B cell (primary cell): ENCODE measurements at places on chromosomes 12 and 14. TPM values are rescaled to one million over a fixed set of nuclear protein-coding genes. Genes with fewer than 3 reads are reported as not detected.

DNA sequence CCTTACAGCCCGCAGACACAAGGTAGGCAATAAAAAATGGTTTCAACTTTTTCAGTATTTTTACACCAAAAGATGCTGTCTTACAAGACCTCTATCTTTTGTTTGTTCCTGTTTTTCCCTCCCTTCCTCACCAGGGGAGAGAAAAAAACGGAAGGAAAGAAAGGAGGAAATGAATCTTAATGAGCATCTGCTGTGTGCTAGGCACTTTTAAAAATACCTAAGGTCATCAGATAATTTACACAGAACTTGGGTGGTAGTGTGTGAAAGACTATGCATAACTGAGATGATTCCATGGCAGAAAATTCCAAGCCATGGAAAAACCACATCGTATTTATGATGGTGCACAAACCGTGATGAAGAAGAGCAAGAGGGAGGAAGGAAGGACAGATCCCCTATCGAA lies 121.2 kb downstream of the DIP2B start:
- H3K4me3 ChIP-seq: no peak overlapping the region
- peak; percentile 38 for DNase-seq
- peaks cover 27% of the 10 kb centered on the region for H3K36me3 ChIP-seq
- no peak overlapping the region for H3K27ac ChIP-seq

DNA sequence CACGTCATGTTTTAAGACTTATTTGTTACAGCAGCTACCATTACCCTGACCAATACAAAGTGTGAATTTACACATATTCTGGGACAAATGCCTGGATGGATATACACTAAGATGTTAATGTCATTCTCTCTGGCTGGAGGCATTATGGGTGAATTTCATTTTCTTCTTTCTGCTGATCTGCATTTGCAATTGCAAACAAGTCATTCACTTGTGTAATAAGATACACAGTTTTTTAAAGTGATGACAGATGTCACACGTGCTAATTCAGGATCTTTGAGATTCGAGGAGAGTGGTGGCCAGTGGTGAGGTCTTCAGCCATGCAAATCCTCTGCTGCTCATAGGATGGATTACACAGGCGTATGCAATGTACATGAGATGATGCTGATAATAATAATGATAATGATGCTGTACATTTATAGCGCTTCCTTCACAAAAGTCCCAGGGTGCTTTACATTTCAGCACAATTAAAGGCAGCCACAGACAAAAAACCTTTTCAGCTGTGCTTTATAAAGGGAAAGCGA lies 155.9 kb upstream of the NOS1 start:
- H3K36me3 ChIP-seq: no peaks in the 10 kb centered on the region
- no peaks in the 10 kb centered on the region for H3K4me1 ChIP-seq
- DNase-seq: no peak
- H3K4me3 ChIP-seq: no peak overlapping the region

GRCh38 chr12:108430245-108430644 lies 84.8 kb upstream of the FICD start:
- H3K27me3 ChIP-seq: no peaks in the 10 kb centered on the region
- DNase-seq: no peak
- H3K27ac ChIP-seq: no peak overlapping the region
- H3K4me3 ChIP-seq: no peak overlapping the region

- no peaks in the 10 kb centered on the region for H3K27me3 ChIP-seq
- H3K36me3 ChIP-seq: no peaks in the 10 kb centered on the region
- H3K4me1 ChIP-seq: no peaks in the 10 kb centered on the region
- DNase-seq: no peak
- H3K4me3 ChIP-seq: no peak overlapping the region
Measured at GRCh38 chr12:71208053-71208685, 50.4 kb upstream of the TSPAN8 start.

The MYF5 gene
- polyA plus RNA-seq: not detected in 2 replicates

DNA sequence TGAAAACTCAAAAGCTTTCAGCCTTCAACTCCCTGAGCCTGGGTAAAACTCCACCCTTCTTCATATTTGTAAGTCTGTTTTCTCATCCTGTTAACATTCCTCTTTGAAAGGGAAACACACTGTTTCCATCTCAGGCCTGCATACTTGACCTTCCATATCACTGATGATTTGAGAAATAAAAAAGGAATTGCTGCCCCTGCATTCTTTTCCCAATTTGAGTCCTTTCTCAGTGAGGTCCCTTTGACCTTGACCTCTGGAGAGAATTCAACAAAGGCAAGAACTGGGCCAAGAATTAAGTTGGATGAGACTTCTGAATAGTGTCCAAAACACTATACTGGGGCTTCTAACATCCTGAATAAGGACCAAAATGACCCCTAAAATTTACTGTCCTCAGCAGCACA lies 108.0 kb downstream of the AEBP2 start:
- H3K27me3 ChIP-seq: no peaks in the 10 kb centered on the region
- H3K4me1 ChIP-seq: no peaks in the 10 kb centered on the region
- peaks cover 3% of the 10 kb centered on the region for H3K36me3 ChIP-seq
- H3K4me3 ChIP-seq: no peak overlapping the region

The ANO4 gene
- polyA plus RNA-seq: not detected in 2 replicates

The LTBP2 gene
- polyA plus RNA-seq: 0.12 and 0.52 TPM in 2 replicates

The PHETA1 gene
- 7.3 and 7.4 TPM in 2 replicates for polyA plus RNA-seq

The EEA1 gene
- polyA plus RNA-seq: 1.8 and 3.2 TPM in 2 replicates

DNA sequence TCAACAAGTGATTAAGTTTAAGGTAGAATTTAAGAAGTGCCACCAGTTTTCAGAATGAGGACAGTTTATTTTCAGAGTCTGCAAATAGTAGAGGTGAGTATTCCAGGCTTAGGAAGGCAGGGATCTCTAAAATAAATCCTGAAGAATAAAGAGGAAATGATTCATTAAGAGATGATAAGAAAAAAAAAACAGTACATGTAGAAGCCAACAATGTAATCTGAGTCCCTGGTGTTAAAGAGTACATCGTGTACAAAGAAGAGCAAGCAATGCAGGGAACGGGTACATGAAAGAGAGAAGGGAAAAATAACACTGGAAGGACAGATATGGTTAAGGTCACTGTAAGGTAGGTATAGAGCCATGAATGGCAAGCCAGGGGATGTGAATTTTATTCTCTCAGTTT lies 95.2 kb upstream of the FOXG1 start:
- H3K4me3 ChIP-seq: no peak overlapping the region
- no peaks in the 10 kb centered on the region for H3K36me3 ChIP-seq
- H3K4me1 ChIP-seq: no peaks in the 10 kb centered on the region
- H3K27ac ChIP-seq: no peak overlapping the region
- no peaks in the 10 kb centered on the region for H3K27me3 ChIP-seq

GRCh38 chr12:82596483-82596882 lies 90.2 kb upstream of the TMTC2 start:
- H3K36me3 ChIP-seq: no peaks in the 10 kb centered on the region
- no peaks in the 10 kb centered on the region for H3K4me1 ChIP-seq
- H3K27me3 ChIP-seq: no peaks in the 10 kb centered on the region
- no peak overlapping the region for H3K27ac ChIP-seq

DNA sequence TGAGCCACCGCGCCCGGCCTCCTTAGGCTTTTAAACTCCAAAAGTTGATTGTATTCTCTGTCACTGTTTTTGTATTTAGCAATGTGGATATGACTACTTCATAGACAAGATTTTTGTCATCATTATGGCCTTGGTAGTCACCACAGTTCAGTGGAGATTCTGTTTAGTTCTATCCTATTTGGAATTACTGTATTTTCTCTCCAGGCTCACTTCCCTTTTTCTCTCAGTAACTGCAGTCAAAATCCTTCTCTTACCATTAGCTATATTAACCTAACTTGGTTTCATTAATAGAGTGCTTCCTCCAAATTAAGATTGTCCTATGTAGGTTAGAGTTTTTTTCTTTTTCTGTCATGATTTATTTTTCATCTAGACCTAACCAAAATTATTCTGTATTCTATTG lies 283.9 kb downstream of the TMTC2 start:
- no peak for DNase-seq
- H3K4me3 ChIP-seq: no peak overlapping the region
- H3K27me3 ChIP-seq: no peaks in the 10 kb centered on the region

DNA sequence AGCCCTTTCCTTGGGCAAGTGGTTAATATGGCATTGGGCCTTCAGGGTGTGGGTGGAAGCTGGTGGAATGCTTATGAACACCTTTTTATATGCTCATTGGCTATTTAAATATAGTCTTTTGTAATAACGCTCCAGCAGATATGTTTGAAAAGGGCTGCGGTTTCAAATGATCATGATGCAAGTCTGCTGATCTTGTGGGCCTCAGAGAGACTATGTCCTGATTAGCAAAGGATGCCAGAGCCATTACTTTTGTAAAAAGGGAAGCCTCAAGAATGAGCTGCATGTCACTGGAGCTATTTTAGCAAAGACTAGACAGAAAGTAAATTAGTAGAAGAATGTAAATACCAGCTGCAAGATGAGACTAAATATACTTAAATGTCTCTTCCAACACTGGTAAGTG lies 200.5 kb downstream of the GXYLT1 start:
- H3K27me3 ChIP-seq: no peaks in the 10 kb centered on the region
- no peak for DNase-seq
- no peaks in the 10 kb centered on the region for H3K4me1 ChIP-seq
- no peaks in the 10 kb centered on the region for H3K36me3 ChIP-seq

The DCAF11 gene
- polyA plus RNA-seq: 64.5 and 66.7 TPM in 2 replicates

DNA sequence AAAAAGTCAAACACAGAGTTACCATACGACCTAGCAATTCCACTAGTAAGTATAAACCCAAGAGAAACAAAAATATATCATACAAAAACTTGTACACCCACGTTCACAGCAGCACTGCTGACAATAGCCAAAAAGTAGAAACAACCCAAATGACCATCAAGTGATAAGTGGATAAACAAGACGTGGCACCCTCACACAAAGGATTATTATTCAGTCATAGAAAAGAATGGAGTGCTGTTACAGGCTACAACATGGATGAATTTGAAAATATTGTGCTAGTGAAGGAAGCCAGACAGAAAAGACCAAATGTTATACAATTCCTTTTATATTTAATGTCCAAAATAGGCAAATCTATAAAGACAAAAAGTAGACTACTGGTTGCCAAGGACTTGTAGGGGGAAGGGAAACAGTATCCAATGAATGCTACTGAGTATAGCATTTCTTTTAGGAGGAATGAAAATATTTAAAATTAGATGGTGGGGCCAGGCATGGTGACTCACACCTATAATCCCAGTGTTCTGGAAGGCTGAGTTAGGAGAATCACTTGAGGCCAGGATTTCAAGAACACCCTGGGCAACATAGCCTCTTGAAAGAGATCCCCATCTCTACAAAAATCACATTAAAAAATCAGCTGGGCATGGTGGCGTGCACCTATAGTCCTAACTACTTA lies 41.9 kb downstream of the SPTLC2 start:
- H3K27ac ChIP-seq: no peak overlapping the region
- H3K27me3 ChIP-seq: no peaks in the 10 kb centered on the region
- no peak overlapping the region for H3K4me3 ChIP-seq
- H3K36me3 ChIP-seq: peaks cover 50% of the 10 kb centered on the region

GRCh38 chr12:52029685-52030084 lies 21.6 kb upstream of the NR4A1 start:
- DNase-seq: no peak
- H3K27me3 ChIP-seq: no peaks in the 10 kb centered on the region
- H3K36me3 ChIP-seq: no peaks in the 10 kb centered on the region
- no peak overlapping the region for H3K27ac ChIP-seq
- H3K4me1 ChIP-seq: peaks cover 34% of the 10 kb centered on the region
- H3K4me3 ChIP-seq: no peak overlapping the region

The EGLN3 gene
- polyA plus RNA-seq: 0.76 and 1.7 TPM in 2 replicates

DNA sequence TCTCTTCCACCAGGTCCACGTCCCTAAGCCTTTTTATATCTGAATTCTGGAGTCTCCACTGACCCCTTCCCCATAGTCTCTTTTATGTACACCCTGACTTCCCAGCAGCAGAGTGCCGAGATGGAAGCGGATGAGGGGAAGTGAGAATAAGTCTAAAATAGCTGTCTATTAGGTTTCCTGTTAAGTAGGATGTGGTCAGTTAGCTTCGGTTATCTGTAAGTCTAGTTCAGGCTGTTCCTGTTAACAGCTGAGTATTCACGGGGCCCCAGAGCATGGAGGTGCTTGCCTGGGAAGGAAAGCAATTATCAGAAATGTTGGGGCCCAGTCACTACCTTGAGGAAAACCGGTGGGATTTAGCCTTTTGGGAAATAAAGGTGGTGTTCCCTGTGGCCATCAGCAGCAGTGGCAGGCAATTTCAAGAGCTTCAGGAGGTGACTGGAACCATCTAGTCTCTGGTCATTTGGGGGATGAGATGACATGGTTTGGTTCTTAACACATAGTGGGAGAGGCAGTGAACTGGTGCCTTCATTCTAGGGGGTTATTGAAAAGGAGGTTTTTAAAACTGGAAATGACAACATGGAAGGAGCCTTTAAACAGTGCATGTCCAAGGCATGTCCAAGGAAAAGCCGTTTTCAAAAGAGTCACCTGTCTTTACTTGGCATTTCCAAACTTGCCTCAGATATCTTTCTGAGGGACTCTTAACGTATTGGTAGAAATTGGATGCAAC lies 21.8 kb downstream of the CHST11 start:
- H3K4me1 ChIP-seq: peaks cover 71% of the 10 kb centered on the region
- H3K4me3 ChIP-seq: peak overlapping the region; percentile 45
- no peaks in the 10 kb centered on the region for H3K27me3 ChIP-seq
- H3K36me3 ChIP-seq: no peaks in the 10 kb centered on the region
- H3K27ac ChIP-seq: peak overlapping the region; percentile 92

DNA sequence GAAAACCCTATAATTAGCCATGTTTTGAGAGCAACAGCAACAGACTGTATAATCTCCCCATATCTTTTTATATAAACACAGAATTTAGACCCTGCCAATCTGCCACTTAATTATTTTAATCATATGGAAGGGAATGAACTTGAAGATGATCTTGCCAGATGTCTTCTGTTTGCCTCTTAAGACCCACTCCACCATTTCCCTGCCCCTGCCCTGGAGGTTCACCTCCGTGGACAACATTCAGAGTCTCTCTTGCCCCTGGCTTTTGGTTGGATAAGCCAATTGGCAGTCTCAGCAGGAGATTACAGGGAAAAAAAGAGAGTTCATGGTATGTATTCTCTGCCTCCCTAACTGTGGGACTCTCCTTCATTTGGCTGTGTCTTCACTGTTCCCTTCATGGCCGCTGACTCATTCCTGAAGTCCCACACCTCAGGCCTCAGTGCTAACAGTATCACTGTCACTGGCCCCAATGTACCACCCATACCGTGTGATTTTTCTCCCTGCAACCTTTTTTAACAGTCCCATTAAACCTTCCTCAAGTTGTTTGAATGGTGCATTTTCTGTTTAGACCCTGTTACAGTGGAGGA lies 184.8 kb downstream of the PIK3C2G start:
- no peaks in the 10 kb centered on the region for H3K36me3 ChIP-seq
- H3K27me3 ChIP-seq: no peaks in the 10 kb centered on the region
- H3K4me3 ChIP-seq: no peak overlapping the region
- no peak overlapping the region for H3K27ac ChIP-seq

DNA sequence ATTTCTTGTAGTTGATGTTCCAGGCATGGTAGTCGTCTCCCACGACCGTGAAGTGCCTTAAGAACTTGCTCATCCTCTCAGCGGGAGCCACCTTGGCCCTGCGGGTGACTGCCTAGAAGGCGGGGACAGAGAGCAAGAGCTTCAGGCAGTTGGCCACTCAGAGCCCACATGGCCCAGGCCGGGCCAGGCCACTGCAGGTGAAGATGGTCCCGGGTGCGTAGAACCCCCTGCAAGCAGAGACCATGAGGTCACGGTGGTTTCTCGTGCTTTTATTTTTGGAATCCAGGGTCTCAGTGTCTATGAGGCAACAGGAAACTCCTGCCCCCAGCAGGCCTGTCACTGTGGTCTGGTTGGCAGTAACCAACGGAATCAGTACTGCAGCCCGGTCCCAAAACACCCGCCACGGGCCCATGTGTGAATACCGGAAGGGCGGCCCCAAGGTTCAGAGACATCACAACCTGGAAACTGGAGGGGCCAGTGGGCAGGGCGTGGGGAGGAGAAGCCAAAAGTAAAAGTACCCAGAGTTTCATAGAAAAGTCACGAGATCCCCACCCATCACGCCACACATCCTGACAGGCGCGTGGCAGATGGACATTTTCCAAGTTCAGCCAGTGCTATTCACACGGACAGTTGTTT lies 27.5 kb downstream of the HVCN1 start:
- peaks cover 82% of the 10 kb centered on the region for H3K4me1 ChIP-seq
- no peaks in the 10 kb centered on the region for H3K27me3 ChIP-seq
- peaks cover 2% of the 10 kb centered on the region for H3K36me3 ChIP-seq
- H3K4me3 ChIP-seq: no peak overlapping the region

The FAM186B gene
- polyA plus RNA-seq: 0.13 and 0.23 TPM in 2 replicates
